ENCODE measurements at places on chromosomes 6 and 20. TPM values are rescaled to one million over a fixed set of nuclear protein-coding genes. Genes with fewer than 3 reads are reported as not detected.

DNA sequence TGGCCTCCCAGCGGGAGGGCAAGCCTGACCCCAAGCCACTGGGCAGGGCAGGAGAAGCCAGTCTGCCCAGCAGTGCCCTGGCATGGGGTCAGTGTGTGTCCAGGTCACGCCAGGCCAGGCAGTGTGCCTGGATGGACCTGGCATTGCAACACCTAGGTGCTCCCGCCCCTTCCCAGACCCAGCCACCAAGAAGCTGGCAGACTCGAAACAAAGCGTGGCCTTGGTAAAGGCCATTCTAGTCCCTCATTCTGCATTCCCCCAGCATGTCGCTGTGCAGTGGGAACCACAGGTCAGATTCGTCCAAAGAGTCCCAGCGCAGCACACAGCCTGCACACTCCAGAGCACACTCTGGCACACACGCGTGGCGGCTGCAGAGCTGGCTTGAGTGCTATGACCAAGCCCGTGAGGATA is 19.3 kb upstream of the APMAP start:
- DNase-seq, result no peak

DNA sequence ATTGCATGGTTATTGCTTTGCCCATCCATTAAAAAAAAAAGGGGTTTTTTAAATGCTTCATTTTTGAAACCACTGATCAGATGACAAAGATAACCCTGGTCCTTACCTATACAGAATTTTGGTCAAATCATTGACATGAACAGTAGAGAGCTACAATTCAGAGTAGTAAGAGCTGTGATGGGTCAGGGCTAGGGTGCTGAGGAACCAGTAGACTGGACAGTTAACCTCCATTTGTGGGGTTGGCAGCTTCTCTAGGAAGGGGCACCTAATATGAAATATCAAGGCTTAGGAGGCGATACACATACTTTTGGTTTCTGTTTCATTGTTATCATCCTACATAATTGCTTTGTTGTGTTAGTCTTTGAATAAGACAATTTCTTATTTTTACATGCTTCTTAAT is 55.1 kb downstream of the ORC3 start:
- no peak for DNase-seq

DNA sequence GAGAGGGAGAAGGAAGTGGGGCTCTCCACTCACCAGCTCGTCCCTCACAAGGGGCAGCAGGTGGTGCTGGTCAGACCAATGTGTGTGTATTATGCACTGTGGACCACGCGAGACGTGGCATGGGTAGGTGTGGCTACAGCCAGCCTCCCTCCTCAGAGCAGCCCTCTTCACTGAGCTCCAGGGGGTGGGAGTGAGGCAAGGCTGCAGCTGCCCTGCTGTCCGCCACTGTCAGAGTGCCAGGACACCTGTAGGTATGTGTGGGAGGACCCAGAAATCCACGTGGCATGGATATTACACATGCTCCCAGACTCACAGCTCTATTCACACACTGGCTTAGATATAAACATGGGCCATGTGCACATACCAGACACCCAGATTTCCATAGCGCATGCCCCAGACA is 90.3 kb downstream of the VEGFA start:
- peak; percentile 29 for DNase-seq

The KIF3B gene
- total RNA-seq, result 13.9 TPM

The ECT2L gene
- not detected for total RNA-seq

The SOBP gene
- 2.1 TPM for total RNA-seq

DNA sequence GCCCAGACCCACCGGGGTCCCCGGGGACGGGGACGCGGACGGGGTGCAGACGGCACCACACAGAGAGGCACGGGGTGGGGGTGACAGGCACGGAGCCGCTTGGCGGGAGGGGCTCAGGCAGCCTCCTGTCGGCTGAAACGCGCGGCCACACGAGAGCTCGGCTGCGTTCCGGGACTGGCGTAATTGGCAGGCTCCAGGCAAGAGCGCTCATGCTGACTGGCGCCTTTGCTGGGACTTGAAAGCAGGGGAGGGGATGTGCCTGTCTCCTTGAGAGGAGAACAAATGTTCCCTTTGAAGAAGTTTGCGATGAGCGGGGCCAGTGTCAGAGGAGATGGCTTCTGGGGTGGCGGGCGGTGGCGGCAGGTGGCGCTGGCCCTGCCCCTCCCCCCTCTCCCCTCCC is 25.8 kb downstream of the BHLHE23 start:
- peak; percentile 46 for DNase-seq

GRCh38 chr6:43629505-43630300 is 639 bp upstream of the GTPBP2 start:
- DNase-seq, result peak; percentile 98

- no peak for DNase-seq
These were observed 7.3 kb downstream of the SIM1 start for GRCh38 chr6:100457311-100457990.

The TBC1D32 gene
- total RNA-seq, result 5.4 TPM

DNA sequence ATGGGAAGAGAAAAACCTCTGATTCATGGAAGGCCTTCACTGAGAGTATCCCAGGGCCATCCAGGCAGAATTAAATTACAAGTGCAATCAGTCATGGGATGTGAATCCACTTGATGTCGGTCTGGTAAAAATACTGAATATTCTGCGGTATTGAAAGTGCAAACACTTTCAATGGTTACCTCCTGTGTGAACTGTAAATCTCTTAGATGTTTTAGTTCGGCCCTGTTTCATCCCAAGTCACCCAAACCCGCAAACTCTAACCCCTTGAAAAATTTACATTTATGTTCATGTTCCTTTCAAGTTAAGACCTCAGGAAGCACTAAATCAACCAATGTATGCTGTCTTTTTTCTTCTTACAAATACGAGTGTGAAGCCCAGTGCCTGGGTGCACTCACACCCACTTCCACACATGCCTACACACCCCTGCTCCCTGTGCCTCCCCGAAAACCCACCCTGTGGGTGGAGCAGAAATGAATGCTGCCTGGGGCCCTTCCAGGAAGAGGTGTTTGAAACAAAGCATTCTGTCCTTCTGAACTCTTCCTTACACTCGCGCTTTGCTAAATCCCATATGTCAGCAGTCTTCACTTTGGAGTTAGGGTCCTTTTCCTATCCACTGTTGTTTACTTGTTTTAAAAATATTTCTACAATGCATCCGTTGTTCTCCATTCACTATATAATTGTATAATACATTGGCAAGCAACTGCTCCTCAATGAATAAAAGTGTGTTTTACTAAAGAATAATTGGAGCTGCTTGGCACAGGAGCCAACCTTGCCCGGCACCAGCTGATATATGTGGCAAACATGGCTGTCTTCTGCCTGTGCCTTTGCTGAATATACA is 62.7 kb downstream of the FYN start:
- peak; percentile 24 for DNase-seq

DNA sequence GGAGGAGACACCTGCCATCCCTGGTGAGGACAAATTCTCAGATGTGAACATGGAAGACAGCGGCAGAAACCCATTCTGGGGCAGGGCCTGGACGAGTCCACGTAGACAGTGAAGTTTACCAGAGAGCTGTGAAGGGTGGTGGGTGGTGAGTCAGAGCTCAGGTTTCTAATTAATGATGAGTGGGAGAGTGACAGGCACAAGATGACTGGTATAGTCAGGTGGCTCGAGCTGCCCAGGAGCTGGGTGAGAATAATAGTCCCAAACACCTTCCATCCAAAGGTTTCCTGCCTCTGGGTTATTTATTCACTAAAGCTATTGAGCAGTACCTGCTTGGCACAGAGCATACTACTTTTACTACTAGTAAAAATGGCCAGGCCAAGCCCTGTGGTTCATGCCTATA is 6.0 kb downstream of the TLDC2 start:
- DNase-seq, result peak; percentile 62

DNA sequence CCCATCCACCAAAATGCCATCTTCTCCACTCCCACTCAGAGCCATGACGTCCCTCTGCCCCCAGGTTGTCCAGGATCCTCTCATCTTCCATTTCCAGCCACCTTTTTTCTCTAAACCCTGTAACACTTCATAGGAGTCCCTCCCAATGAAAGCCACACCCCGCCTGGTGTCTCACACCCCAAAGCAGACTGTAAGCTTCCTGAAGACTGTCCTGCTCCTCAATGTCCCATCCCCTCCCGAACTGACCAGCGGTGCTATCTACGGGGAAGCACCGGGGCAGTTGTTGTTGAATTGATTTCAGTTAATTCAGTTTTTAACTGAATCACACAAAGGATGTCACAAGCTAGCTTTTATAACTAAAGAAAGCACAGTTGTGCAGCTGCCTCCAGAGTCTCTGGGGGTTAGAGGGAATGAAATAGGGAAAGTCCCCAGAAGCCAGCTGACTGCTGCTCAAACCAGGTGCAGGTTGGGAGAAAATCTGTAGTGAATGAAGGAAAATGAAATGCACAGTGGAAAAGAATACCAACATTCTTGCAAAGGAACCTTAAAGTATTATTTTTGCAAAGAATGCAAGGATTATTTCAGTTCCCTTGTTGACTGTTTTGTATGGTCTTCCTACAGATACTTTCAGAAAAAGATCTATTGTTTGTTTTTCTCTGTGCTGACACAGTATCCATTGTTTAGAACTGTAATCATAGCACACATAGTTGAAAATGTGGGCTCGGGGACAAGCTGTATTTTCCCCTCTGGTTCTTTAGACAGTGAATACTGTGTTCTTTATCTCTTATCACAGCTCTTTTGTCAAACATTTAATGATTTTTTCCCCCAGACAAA is 222.6 kb upstream of the QKI start:
- no peak for DNase-seq

DNA sequence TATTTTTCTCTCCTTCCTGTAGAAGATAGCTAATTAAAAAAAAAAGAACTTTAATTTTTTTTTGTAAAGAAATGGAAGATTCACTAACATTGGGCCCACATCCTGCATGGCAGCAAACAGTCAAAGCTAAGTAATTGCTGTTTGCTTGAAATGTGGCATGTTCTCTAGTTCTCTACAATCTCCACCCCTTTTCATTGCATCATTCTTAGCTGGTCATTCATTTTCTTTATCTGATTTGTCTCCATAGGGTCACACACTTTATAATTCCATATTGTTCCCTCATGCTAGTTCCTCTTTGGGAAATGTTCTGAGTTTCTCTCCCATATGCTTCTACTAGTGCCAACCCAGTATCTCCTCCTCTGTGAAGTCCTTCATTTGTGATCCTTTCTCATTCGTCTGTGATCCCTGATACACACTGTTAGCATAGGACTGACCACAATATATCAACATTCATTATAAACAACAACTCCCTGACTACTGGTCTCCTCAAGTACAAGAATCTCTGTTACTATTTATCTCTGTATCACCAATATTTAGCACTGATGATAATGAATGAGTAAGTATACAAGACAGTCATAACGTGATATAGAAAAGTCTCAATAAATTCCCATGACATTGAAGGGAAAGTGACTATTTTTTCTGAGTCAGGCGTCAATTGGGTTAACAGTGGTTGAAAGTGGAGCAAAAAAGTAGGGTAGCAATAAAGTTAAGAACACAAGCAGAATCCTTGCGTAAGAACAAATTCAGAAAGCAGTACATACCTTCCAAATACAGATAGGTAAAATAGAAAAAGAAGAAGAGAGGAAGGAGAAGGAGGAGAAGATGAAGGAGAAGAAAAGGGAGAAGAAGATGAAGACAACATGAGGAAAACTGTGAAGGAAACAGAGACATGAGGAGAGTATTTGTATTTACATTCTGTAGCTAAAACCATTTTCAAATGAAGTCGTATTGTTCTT is 33.2 kb upstream of the MYB start:
- DNase-seq, result no peak

DNA sequence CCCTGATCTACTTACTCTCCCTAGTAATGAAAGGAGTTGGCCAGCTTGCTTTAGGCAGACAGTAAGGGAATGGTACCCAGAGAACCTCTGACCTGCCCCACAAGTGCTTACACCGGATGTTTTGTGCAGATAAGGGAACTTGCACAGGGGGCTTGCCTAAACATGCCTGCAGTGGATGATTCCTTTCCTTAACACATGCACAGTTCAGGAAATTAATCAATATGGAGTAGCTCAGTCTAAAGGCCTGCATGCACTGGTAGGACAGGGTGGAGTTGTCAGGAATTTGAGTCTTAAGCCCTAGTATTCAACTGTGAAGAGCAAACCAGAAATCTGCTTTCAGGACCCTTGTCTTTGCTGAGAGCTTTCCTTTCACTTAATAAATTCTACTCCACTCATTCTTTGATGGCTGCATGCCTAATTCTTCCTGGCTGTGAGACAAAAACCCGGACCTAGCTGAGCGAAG is 3.9 kb upstream of the TRIM38 start:
- DNase-seq, result no peak

The GRIK2 gene
- total RNA-seq, result not detected

The PTCHD4 gene
- not detected for total RNA-seq

DNA sequence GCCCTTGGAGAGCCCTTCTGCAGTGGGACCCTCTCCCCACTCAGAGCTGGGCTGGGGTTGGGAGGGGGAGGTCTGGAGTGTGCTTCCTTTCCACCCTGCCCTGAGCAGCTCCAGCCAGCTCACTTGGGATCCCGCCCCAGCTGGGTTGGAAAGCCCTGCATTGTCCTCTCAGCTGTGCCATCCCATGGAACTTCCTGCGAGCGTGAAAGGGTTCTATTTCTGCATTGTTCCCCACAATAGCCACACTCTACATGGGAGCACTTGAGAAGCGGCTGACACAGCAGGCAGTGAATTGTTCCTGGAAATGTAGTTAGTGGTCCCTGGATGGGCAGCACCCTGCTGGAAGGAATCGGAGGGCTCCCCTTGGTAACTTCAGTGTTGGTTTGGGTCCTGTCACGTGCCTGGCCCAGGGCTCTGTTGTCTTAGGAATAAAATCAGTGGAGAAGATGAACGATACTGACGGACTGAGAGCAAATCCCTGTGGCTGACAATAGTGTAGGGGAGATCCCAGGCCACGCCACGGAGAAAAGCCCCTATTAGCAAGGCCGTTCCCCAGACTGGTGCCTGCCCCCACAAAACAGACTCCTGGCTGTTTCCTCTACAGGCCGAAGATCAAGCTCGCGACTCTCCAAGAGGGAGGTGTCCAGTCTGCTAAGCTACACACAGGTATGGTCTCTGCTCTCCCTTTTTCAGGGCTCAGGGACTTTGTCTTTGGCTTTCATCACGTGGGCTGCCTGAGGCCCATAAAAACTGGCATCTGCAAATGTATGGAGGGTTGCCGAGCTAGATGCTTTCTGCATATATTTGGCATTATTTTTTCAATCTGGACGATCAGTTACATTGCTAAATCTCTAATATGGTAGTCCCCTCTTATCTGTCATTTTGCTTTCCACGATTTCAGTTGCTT is 18.8 kb downstream of the DNMT3B start:
- no peak for DNase-seq

- no peak for DNase-seq
These were observed 105.4 kb downstream of the OGFRL1 start for GRCh38 chr6:71393981-71394432.

The SAMD5 gene
- total RNA-seq, result 2.7 TPM

The GJA10 gene
- not detected for total RNA-seq
